ENCODE measurements at places on chromosomes 3 and 15.
A peak's percentile ranks its signal among the peaks of the same experiment; 100 is the strongest.

DNA sequence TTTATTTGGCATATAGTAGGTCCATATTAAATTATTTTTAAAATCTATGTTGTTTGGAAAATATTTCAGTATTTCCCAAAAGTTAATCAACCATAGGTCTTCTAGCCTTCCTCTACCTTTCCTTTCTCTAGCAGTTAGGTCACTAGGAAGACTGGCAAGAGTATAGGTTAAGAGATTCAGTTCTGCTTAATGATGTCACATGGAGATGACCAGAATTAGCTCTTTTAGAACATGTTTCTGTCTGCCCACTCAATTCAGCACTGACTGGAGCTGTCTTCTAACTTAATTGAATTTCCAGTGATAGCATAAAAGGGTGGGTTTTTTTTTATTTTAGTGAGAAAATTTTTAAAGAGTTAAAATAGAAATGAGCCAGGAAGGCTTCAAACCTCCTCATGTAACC is 23.8 kb upstream of the ZBED2 start:
- DNase-seq = no peak

DNA sequence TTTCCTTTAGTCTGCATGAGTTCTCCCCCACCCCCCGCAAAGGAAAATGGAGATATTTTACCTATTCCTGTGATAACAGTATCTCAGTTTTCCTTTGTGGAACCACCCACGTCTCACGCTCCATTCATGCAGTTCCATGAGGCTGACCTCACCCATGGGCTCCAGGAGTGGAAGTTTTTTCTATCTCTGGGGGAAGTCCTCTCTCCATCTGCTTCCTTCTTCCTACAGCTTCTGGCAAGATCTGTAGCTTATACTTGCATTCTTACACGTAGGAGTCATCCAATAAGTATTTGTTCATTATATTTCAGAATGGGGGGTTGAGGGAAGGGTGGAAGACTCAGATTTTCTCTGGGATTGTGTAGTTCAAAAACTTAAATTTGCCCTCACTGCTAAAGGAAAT is 5.8 kb upstream of the GLCE start:
- DNase-seq = no peak

DNA sequence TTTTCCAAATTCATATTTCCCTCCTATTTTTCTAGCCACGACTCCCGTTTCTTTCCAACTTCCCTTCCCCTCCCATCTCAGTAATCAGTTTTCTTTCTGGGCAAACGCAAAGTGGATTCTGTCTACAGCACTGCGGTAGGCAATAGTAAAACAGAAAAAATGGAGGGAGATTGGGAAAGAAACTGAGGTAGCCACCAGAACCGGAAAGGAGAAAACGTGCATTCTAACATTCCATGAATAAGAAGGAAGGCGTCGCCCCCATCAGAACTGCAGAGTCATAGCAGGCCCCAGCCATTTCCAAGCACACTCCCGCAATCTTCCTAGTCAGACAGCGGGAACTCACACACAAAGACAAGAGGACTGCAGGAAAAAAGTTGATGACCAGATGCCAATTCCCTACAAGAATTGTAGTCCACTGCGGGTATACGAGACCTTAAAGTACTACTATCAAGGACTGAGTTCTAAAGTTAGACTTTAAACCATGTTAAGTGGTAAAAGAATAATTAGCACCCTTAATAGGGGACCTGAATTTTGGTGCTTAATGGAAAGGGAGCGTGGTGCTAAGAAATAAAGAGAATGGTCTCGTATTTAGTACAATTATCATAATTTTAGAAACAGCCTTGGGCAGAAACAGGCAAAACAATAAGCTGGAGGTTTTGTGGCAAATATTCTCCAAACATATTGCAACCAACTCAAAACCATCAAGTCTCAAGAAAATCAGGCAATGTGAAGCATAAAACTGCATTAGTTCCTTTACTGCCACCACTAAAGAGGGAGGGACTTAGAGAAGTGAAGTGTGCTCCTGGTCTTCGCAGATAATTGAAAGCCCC is 1.4 kb downstream of the PFN2 start:
- no peak for DNase-seq

DNA sequence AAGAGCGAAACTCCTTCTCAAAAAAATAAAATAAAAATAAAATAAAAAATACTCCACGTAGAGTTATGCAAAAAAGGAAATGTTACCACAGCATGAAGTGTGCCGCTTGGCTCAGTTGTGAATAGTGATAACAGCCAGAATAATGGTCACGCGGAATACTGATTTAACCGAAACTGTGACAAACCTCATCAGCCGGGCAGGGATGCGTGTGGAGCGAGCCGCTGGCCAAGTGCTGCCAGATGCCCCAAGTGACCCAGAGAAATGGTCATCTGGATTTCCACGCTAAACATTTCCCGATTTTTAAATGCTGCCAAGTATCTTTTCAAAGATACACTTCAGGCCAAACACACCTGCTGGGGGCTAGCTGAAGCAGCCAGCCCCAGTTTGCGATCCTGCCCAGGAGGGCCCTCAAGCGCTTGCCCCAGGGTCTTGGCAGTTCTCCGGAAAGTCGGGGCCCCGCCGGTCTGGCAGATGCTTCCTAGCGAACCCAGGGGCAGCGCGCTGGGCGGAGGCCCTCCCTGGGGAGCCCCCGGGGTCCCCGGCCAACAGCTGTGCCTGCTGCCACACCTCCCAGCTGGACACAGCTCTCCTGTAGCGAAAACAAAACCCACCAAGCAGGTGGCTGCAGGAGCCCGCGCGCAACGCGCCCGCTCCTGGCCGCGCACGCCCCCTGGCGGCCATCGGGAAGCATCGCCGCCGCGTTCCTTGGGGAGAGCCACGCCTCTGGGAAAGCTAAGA is 35.1 kb downstream of the CMTM6 start:
- DNase-seq = peak; percentile 66

DNA sequence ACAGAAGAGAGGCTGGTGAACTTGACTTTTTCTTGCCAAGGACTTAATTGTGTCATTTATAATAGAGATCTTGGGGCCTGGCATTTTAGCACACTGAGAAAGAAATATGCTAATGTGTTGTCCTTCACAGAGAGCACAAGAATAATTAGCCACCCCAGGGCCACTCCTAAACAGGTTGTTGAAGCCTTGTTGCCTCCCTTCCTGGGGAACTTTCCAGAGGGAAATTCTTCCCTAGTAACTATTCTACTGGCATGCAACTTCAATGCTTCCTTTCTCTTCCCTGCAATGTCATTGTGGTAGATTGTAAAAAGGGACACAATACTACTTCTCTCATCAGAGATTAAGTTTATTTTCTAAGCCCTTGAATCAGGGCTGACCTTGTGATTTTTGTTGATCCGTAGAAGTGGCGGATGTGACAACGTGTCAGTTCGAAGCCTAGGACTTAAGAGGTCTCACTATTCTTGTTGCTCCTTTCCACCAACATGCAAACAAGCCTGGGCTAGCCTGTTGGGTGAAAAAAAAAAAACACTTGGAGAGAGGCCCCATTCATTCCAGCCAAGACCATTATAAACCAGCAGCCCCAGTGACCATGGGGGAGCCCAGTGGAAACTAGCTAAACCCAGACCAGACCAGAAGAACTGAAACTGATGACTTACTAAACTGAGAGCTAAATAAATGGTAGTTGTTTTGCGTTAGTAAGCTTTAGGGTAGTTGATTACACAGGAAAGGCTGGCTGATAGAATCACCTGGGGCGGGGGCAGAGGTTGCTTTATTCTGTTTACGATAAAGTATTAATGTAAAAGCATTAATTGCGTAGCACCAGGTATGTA is 287.2 kb downstream of the SHQ1 start:
- no peak for DNase-seq

DNA sequence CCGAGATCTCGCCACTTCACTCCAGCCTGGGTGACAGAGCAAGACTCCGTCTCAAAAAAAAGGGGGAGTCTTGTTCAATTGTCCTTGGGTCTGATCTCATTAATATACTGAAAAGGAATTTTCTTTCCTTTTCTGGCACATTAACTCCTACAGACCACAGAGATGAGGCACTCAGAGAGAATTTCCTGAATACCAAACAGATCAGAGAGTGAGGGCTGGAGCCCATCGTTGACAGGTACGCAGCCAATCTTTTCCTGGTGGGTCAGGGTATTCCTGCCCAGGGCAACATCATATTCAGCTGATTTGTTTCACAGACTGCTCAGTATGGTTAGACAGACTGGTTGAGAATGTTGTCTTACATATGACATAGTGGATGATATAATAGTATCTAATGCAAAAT is 82.8 kb upstream of the TNFSF10 start:
- no peak for DNase-seq

DNA sequence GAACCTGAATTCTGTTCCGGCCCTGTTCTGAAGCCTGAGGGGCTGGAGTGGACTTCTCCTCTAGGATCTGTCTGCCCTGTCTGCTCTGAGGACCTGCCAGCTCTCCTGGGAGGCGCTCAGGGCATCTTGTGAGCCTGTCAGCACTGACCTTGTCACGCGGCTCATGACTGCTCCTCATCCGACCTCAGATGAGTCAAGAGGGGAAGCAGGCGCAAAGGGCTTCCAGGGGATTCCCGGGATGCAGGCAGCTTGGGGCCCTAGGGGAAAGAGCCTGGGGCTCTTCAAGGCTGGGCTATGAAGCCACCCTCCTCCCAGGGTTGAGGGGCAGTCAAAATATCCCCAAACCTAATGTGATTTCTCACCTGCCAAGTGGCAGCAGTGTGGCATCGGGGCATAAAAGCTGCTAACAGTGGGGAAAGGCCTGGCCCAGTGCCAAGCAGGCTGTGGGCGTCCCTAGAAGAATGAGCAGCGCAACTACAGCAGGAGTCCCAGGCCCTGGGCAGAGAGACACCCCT is 27.6 kb upstream of the ANKDD1A start:
- DNase-seq = no peak

Measured in GDM1 (cell line).